ENCODE measurements at places on chromosomes 5 and 9.

DNA sequence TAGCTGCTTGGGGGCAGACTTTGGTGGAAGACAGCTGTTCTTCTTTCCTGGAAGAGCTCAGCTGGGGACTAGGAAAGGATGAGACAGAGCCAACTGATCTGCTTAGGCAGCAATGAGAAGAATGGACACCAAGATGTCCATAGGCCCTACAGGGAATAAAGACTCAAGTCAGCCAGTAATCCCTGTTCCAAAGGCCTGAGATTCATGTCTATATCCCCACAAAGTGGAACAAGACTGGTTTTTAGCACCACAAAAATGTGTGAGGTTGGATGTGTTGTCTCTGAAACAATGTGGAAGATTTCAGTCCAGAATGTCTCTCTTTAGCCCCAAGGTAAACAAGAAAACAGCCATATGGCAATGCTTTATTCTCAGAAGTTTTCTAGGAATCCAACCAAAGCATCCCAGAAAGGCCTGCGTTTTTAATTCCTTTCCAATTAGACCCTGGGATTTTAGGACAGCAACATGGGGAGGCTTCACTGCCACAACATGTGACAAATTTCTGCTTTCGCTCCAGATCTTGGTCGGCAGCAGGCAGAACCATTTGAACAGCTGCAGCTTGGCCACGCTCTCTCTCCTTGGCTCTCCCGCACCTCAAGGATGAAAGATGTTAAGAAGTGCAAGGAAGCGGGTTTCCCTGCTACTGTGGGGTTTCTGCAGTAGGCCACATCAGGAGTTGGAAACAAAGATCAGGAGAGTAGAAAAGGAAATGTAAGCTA is 245.1 kb downstream of the FSTL4 start:
- DNase-seq = no peak

- DNase-seq = no peak
Measured at GRCh38 chr5:139808481-139809330, 13.1 kb downstream of the PSD2 start.

DNA sequence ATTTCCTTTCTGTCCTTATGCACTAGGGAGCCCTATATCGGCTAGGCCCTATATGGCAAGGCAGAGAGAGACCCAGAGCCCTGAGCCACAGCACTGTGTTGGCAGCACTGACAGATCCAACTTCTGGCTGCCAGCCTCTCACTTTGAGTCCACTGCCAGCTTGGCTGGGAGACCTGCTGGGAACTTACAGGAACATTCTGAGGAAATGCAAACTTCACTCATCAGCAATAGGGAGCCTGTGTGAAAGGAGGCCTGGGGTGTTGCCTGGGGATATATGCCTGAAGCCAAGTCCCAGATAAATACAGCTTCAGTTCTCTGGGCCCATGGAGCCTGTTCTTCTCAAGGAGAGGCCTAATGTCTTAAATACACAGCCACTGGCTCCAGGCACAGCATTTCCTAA is 78.0 kb downstream of the ADRB2 start:
- no peak for DNase-seq

GRCh38 chr5:148858547-148858946 is 32.1 kb downstream of the ADRB2 start:
- no peak for DNase-seq

- no peak for DNase-seq
Measured at GRCh38 chr5:132661231-132662003, 3.4 kb downstream of the IL13 start.
